Stimulated activated CD8-positive, alpha-beta memory T cell treated with anti-CD3 and anti-CD28 coated beads, Interleukin-7, amount 100 ng/mL, for 24 hours (primary cell): ENCODE measurements at places on chromosomes 7 and 10.

GRCh38 chr10:35495521-35496119, 109.5 kb upstream of the GJD4 start:
- DNase-seq, result no peak

DNA sequence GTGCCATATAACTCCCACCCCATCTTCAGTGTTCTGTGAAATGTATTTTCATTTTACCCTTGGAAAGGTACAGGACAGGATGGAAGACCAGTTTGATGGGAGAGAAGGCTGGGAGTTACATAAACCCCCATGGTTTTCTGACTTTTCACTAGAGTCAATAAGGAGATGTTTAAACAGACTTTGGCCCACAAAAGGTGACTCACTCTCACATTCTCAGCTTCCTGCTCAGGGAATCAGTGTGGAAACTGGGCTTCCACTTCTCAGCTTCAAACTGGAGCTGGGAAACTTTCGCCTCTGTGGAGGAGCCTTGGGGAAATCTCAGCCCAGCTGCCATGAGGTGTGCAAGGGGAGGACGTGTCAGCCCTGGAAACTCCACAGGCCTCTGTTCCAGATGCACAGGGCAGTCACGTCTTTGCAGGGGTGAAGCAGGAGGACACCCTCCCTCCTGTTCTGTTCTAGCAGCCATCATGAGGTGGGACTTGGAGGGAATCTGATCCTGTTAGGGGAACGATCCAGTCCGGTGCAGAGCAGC, 560.5 kb upstream of the GALNT17 start:
- no peak for DNase-seq

GRCh38 chr7:46812101-46812675, 769.7 kb downstream of the TNS3 start:
- DNase-seq, result no peak

- no peak for DNase-seq
These were observed 688.0 kb upstream of the ANKRD30A start for GRCh38 chr10:36437367-36437766.

DNA sequence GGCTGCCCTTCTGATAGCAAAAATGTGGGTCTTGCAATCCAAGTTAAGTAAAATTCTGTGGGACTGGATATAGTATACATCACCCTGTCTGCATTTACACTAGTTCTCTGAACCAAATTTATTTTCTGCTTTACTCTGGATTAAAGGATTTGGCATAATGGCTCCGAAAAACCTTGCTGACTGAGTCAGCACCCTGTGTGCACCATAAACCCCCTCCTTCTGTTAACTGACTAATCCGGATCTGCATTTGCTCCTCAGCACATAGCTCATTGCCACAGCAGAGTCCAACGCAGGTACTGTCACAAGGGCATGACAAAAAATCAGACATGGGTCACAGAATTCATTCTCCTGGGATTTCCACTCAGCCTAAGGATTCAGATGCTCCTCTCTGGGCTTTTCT, 1.3 kb downstream of the OR2A5 start:
- no peak for DNase-seq
